Epithelial cell of umbilical artery (primary cell): ENCODE measurements at places on chromosomes 1 and 21. TPM values are rescaled to one million over a fixed set of nuclear protein-coding genes. Genes with fewer than 3 reads are reported as not detected.

Gene OR10J1
- not detected in 2 replicates for total RNA-seq

Gene PLD5
- total RNA-seq, result not detected in 2 replicates

Gene HLCS
- total RNA-seq, result 11.4 and 13.8 TPM in 2 replicates

Gene RAB29
- total RNA-seq, result 19.5 and 30.7 TPM in 2 replicates

Gene CSF3R
- not detected in 2 replicates for total RNA-seq

Gene AMY1B
- not detected in 2 replicates for total RNA-seq
